ENCODE measurements at places on chromosomes 13 and 19. TPM values are rescaled to one million over a fixed set of nuclear protein-coding genes. Genes with fewer than 3 reads are reported as not detected.

DNA sequence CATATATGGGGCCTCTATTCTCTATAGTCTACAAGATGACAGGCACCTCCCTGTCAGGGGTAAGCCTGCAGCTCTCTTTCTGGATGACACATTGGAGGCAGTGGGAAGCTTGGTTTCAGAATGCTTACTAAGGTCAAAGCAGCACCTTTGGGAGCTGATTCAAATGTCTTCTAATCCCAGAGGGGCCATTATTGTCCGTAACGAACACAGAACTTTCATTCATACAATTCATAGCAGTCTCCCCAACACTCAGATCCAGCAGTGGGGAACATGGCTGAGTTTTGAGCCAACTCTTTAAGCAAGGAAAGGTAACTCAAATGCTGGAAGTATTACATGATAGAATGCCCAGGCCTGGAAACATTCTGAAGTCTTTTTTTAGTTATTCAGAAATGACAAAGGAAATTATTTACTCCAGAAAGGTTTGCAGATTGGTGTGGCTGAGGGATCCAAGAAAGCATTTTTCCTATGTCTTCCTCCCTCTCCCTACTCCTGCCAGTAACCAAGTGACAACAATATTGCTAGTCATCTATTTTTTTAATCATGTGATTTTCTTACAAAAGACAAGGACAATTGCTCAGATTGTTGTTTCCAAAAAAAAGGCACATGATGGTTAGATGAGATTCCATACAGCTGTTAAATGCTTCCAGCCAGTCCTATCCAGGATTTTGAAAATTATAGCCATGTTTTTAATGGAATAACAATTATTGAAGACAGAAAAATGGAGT lies 118.7 kb downstream of the FOXO1 start:
- DNase-seq, result no peak

HSH2D gene
- not detected for total RNA-seq

DNA sequence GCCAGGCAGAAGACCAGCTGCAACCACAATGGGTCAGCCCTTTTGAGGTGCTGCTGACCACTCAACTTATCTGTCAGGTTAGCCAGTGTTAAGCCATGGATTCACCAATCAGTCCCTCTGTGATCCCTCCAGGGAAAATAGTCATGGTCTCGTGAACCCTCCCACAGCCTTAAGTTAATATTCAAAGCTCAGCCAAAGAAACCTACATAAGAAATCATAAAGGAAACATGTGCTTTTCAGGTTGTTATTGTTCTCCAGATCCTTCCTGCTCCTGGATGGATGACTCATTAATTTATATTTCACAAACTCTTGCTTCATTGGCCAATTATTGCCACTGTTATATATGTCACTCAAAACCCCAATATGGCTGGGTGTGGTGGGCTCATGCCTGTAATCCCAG lies 161.9 kb downstream of the B3GLCT start:
- DNase-seq, result no peak

DNA sequence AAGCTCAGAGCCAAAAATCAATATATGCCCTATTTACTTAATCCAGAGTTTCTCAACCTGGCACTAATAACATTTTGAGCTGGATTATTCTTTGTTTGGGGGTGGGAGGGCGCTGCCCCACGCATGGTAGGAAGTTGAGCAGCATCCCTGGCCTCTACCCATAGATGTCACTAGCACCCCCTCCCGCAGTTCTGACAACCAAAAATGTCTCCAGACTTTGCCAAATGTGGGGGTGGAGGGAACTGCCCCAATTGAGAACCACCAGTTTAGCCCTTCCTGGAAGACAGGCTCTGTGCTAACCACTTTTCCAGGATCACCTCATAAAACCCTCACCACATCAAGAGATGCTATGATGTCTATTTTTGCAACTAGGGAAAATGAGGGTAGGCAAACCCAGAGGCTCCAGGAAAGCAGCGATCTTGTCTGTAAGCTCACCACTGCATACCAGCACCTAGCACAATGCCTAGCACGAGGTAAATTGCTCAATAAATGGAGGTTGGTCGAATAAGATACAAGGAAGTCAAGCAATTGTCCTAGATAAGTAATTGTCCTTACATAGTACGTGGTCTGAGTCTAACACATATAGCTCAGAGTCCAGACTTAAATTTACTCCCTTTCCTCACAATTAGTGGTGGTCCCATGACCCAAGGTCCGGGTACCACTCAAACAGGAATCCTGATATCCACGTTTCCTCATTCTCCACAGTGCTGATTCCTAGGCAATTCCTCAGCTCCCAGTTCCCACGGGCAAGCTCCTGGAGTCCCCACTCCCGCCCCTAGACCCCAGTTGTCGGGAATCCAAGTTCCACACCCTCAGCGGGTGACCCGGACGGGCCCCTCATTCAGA lies 892 bp downstream of the TRIR start:
- DNase-seq, result no peak

GRCh38 chr13:19605161-19605955 lies 28.1 kb upstream of the MPHOSPH8 start:
- DNase-seq, result no peak

DNA sequence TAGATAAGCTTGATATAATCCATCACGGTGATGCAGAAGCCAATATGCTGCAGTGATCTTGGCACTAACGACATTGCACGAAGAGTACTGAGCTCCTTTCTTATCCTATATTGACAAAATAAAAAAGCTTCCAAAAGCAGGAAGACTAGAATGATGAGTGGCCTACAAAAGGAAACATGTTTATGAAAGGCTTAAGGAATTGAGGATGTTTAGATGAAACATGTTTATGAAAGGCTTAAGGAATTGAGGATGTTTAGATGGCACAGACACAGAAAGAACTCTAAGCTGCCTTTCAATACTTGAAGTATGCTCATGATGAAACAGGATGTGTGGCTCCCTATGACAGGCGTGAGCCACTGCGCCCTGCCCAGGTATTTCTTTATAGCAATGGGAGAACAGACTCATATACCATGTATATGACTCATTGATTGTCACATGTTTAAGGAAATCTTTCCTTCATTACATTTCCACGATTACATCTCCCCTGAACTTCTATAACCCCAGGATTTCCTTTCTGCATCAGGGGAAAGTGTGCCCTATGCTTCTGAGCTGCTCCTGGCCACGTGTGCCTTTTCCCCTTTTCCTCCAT lies 690.8 kb upstream of the ARGLU1 start:
- DNase-seq, result no peak

GRCh38 chr19:47608074-47608918 lies 638 bp upstream of the BICRA start:
- peak; percentile 97 for DNase-seq

F10 gene
- 10.0 TPM for total RNA-seq

ZNF570 gene
- total RNA-seq, result 8.6 TPM

DNA sequence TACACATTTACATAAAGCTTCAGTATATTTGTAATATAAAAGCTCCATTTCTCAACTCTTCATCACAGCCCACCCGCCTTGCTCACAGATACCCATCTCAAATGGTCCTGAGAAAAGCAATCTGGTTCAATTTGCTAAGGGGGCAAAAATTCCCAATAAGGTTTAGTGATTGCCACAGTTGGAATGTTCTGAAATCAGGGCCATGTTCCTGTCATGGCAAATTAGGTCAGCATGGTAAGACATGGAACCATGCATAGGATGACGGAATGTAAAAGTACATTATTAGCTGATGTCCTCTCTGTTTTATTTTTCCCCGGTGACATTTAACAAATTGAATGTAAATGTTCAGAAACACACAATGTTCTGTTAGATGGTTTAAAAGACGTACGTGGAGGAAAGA lies 274.3 kb downstream of the MZT1 start:
- no peak for DNase-seq

- no peak for DNase-seq
Measured at GRCh38 chr19:55132453-55133129, 15.2 kb upstream of the PPP1R12C start.

GRCh38 chr13:39536274-39536673 lies 66.7 kb downstream of the LHFPL6 start:
- DNase-seq, result no peak

PSG7 gene
- not detected for total RNA-seq

Measured in sigmoid colon (tissue), 7 donors.